ENCODE measurements at places on chromosomes 11 and 22.
A peak's percentile ranks its signal among the peaks of the same experiment; 100 is the strongest.

DNA sequence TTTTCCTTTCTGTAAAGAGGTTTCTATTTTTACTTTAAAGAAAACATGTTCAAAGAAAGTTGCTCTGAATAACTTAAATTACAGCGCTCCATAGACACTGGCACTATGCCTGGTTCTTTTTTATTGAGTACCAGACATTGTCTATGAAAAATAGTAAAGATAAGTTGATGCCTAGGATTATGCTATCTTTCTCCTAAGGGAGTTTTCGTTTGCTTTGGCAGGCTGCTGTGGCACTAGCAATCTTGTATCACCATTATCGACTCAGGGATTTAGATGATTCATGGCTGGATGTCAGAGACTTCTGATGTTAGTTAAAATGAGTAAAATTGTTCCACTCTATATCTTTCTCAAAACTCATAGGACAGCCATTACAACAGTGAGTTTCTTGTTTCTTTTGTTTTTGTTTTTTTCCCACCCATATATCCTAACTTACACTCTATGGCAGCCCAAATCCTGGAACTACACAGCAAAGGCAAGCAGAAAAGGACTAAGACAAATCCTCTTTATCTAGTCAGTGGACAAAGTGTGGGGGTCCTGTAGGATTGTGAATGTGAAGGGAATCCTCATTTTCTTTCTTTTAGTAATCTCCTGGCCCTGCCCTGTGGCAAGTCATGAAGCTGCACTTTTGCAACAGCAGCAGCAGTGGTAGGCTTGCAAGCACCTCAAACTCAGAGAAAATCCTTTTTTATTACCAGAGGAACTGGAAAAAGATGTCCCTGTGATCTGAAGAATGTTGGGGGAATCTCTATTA, 20.7 kb downstream of the SLN start:
- DNase-seq: no peak

DNA sequence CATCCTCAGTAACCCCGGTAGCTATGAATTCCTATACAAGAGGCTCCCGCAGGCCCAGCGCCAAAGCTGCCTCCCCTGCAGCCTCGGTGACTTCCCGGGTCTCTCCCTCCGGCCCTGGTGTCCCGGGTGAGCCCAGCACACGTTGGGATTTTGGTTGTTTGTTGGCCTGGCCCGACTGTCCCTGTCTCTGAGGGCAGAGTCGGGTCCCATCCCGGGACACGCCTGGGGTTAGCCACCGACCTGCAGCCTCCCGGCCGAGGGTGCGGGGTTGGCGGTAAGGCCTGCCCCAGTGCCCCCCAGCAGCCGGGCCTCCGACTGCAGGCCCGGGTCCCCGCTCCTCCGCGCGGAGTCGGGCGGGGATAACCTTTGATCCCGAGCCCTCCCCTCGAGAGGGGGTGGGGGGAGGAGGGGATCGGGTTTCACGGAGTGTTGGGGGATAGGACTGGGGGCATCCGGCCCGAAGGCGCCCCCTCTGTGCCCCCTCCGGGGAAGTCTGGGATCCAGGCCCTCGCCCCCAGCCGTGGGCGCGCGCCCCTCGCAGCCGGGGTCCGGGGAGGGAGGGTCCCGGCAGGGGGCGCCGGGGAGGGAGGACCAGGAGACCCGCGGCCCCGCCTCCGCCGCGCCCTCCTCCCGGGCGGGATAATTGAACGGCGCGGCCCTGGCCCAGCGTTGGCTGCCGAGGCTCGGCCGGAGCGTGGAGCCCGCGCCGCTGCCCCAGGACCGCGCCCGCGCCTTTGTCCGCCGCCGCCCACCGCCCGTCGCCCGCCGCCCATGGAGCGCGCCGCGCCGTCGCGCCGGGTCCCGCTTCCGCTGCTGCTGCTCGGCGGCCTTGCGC, at the start of gene FBLN1:
Gene FBLN1, plus strand, starts transcription at position 669 of the 835 bp plus-strand sequence. Its CDS starts 103 bp downstream, at position 772.
- no peak for DNase-seq

DNA sequence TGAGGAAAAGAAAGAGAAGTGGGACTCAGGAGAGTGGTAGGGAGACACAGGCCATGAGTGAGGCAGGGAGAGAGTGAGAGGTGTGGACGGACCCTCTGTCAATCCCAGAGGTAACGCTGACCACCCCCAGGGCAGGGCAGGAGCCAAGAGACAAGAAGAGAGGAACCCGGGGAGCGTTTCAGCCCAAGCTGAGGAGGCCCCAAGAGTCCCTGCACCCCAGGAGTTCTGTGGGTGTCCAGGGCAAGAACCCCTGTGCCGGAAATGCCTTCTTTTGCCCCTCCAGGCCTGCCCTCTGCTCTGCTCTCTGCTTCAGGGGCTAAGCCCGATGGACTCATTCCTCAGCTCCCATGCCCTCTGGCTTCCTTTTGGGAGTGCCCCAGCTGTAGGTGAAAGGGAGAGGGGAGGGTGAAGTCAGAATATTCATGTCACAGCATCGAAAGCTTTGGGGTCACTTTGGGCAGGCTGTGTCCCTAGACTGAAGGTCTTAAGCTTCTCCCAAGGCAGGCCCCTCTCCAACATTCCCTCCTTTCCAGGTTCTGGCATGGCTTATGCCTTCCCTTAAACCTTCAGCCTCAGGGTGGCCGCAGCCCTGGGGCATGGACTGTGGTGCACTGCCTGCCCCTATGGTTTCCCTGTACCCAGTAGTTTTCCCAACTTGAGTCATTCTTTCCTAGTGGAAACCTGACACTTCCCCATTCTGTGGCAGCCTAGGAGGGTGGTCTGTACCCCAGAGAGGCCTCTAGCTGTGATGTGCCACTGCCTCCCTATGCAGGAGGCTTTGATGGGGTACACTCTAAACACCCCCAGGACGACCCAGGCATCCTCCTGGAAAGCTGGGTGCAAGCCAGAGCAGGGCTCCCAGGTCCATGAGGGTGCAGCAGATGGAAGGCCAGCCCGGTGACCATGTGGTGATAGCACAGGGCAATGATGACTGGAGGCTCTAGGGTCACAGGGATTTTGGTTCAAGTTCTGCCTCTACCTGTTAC, 27.1 kb downstream of the MYEOV start:
- no peak for DNase-seq

DNA sequence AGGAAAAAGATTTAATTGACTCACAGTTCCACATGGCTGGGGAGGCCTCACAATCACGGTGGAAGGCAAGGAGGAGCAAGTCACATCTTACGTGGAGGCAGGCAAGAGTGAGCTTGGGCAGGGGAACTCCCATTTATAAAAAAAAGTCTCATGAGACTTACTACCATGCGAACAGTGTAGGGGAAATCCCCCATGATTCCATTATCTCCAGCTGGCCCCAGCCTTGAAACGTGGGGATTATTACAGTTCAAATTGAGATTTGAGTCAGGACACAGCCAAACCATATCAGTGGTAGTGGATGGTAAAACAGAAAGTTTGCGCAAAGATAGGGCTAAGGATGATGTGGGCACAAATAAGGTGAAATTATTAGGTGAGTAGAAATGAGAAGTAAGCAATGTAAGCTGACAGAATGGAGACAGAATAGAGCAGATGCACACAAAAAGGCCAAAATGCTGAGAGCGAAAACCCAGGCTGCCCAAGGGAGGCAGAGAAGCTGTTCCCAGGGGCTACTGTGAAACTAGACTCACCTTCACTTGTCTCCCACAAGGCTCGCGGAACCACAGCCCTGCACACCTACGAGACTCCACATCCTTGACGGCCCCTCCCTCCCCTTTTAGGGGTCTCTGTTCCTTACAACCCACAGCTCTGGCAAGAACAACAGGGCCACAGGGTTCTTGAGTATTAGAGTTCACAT, 377.6 kb downstream of the CADM1 start:
- no peak for DNase-seq

- DNase-seq: no peak
These were observed 1293.9 kb downstream of the JRKL start for GRCh38 chr11:97683733-97684132.

DNA sequence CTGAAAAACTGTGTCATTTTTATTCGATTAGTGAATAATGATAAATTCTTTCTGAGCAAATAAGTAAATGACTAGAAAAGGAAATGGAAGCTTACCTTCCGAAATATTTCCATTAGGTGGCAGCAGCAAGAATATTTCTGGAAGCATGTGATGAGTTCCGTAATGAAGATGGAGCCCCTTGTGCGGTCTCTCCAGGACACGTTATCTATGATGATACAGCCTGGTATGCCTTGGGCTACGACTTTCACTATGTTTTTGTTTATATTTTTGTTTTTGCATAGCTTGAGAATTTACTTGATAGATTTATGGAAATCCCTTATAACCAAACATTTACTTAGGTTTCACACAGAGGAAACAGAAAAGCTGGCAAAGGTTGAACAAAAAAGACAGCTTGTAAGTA, 25.7 kb downstream of the CASP5 start:
- DNase-seq: no peak

DNA sequence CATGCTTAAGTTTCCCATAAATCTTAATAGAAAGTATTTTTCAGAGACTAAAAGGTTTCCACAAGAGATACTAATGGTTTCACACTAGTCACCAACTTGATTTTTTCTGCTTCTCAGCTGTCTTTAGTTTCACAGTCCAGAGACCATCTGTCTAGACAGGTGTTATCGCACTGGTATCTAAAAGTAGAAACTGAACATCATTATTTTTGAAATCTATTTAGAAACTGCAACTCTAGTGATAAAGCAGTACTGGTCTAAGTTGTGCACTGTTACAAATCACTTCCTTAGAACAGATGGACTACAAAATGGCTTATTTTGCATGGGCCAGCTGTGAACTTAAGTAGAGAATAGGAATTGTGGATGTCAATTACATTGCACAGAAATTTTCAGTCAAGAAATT, 78.0 kb downstream of the CNTN5 start:
- DNase-seq: no peak

DNA sequence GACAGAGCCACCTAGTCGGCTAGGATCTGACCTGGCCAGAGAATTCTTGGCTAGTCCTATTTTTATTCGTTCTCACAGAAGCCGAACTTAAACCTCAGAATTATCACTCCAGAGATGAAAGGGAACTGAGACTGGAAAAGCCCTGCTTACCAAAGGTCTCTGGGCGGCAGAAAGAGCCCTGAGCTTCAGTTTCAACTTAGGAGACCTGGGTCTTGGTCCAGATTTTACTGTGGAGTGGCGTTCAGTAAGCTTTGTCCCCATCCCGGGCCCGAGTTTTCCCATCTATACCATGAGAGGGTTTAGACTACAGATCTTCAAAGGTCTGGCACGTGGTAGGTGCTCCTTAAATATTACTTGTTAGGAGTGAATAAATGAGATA, 516 bp downstream of the NEU3 start:
- DNase-seq: peak; percentile 65

DNA sequence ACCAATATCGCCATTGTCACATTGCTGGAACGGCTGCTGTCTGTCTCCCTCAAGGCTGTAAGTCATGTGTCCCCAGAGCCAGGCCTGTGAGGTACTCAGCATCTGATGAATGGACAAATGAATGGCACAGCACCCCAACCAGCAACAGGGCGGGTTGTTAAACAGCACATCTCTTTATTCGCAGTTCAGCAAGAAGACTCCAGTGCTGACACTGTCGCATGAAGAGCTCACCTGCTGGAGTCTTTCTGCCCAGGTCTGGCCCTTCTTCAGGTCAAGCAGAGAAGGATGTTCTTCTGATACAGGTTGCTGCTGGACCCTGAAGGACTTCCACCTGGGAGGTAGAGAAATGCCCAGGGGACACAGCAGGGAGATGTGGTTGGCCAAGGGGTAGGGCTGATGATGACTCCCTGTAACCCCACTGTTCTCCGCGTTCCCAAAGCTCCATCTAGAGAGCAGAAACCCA, 4.8 kb downstream of the SPATA19 start:
- DNase-seq: no peak

- DNase-seq: no peak
These were observed 102.7 kb upstream of the SEZ6L start for GRCh38 chr22:26066534-26066933.

GRCh38 chr11:15112131-15112541, 2.6 kb upstream of the INSC start:
- DNase-seq: no peak

DNA sequence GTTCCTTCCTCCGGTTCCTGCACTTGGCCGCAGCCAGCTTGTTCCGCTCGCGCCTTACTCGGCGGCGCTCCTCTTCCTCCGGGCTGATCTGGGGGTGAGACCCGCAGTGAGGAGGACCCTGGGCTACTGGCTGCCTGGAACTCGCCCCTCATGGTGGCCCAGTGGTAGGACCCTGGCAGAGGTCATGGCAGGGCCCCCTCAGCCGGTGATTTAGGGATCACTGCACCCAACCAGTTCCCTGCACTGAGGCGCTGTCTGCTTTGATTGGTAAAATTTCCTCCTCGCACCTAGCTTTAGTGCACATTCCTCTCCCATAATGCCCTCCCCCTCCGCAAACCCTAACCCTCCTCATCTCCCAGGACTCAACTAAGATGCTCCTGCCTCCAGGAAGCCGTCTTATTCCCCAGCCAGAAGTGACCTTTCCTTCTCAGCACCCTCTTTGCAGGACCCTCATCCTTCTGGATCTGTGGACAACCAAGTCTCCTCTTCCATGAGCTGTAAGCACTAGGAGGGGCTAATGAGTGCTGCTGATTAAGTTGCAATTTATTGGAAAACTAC, 3.6 kb downstream of the CCDC85B start:
- peak; percentile 46 for DNase-seq

- DNase-seq: no peak
These were observed 2.4 kb downstream of the GAS2L1 start for GRCh38 chr22:29308791-29309262.

Data from inflammatory macrophage treated with lipopolysaccharide for 4 hours (primary cell).